ENCODE measurements at places on chromosomes 12 and 14.

DNA sequence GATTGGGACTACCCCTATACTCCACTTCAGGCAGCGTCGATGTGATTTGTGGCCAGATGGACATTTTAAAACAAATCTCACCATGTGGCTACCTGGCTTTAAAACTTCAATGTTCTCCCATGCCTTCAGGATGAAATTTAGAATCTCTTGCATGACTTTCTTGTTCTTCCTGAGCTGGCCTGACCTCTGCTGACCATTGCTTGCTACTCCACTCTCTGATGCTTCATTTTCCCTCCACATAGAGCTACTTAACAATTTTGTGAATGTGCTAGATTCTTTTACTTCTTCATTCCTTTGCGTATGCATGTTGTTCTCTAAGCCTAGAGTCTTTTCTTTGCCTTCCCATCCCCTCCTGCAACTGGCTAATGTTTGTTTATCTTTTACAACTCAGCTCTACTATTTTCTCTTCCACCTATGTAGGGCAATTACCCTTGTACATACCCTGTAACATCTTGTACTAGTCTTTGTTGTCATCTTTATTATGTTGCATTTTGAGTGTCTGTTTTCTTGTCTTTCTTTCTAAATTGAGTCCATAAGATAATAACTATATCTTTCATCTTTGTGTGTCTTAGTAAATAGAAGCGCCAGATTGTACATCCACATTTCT, 41.2 kb downstream of the YLPM1 start:
- DNase-seq, result no peak

GRCh38 chr12:55849616-55850343, 7.0 kb upstream of the MMP19 start:
- no peak for DNase-seq

DNA sequence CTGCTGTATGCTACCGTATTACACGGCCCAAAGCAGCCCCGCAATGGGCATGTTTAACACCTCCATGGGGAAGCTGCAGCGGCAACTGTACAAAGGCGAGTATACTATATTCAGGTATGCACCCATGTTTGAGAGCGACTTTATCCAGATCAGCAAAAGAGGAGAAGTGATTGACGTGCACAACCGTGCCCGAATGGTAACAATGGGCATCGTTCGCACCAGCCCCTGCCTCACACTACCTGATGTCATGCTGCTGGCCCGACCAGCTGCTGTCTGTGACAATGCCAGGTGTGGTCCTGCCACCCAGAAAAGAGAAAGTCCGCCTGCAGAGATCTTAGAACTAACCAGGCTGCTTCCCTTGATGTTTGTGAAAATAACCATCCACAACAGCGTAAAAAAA, 630 bp downstream of the GARIN6 start:
- no peak for DNase-seq

GRCh38 chr12:79378496-79378895, 312.3 kb downstream of the PAWR start:
- DNase-seq, result no peak

GRCh38 chr14:73780391-73780790, 66.2 kb upstream of the PNMA1 start:
- no peak for DNase-seq

DNA sequence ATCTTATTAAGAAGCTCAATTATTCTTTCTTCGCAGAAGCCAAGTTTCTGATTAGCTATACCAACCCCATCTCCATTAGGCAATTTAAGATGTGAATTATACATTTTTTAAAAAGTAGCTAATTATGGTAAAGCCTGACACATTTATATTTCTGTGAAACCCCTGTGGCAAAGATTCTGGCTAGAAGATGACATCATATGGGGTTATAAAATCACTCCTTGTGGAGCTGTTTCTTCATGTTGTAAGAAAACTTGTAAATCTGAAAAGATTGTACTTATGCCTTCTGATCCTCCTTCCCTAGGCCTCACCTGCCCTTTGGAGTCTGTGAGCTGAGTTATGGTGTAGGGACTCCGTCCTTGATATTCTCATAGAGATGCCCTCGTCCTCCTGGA, 78.1 kb downstream of the CHST11 start:
- DNase-seq, result no peak

GRCh38 chr12:95017482-95017881, 14.0 kb upstream of the NDUFA12 start:
- DNase-seq, result no peak

GRCh38 chr12:124311292-124312109, 16.6 kb downstream of the RFLNA start:
- no peak for DNase-seq

GRCh38 chr12:93514853-93515252, 47.5 kb downstream of the MRPL42 start:
- DNase-seq, result no peak

DNA sequence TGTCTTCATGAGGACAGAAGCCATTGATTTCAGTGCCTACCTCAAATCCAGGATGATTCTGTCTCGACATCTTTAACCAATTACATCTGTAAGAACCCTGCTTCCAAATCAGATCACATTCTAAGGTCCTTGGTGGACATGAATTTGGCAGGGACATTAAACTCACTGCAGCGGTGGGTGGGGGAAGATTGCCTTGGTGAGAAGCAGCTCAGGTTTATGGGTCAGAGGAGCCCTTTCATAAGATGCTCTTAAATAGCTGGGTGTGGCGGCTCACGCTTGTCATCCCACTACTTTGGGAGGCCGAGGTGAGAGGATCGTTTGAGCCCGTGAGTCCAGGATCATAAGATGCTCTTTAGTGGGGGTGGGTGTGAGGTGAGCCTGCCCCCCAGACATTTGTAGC, 42.9 kb downstream of the ELK3 start:
- no peak for DNase-seq

- no peak for DNase-seq
Measured at GRCh38 chr12:52352951-52353350, 14.3 kb downstream of the KRT85 start.

GRCh38 chr12:103520686-103521215, 25.0 kb upstream of the C12orf42 start:
- no peak for DNase-seq

DNA sequence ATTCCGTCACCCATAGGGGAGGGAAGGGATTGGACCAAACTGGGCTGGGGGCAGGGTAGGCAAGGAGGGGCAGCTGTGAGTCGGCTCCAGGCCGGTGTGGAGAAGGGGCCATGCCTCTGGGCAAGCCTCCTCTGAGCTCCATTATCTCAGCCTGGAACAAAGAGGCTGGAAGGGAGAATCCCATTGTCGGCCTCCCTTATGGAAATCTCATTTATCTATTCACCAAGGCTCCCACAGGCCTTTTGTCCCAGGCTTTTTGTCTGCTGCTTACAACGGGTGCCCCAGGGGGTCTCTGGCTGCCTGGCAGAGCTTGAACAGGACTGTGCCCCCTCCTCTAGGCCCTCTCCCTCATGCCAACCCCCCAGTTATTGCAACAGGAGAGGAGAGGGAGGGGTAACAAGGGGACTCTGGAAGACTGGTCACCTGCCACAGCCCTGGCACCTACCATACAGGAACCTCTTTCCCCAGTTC, 19.5 kb downstream of the FIGNL2 start:
- no peak for DNase-seq

DNA sequence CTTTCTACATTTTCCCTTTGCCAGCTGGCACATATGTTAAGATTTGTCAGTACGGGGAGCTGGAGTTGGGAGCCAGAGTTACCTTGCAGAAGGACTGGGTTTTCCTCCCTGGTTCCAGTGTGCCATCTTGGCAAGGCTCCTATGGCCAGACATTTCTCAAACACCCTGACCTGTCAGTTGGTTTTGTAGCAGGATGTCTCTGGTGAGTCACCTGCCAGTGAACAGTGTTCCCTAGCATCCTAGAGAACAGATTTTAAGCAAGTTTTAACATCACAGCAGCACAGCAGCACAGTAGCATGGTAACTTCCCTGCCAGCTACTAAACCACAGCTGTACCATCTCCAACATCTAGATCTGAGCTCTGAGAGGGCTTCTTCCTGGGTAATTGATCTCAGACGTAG, 26.2 kb upstream of the KTN1 start:
- DNase-seq, result no peak

DNA sequence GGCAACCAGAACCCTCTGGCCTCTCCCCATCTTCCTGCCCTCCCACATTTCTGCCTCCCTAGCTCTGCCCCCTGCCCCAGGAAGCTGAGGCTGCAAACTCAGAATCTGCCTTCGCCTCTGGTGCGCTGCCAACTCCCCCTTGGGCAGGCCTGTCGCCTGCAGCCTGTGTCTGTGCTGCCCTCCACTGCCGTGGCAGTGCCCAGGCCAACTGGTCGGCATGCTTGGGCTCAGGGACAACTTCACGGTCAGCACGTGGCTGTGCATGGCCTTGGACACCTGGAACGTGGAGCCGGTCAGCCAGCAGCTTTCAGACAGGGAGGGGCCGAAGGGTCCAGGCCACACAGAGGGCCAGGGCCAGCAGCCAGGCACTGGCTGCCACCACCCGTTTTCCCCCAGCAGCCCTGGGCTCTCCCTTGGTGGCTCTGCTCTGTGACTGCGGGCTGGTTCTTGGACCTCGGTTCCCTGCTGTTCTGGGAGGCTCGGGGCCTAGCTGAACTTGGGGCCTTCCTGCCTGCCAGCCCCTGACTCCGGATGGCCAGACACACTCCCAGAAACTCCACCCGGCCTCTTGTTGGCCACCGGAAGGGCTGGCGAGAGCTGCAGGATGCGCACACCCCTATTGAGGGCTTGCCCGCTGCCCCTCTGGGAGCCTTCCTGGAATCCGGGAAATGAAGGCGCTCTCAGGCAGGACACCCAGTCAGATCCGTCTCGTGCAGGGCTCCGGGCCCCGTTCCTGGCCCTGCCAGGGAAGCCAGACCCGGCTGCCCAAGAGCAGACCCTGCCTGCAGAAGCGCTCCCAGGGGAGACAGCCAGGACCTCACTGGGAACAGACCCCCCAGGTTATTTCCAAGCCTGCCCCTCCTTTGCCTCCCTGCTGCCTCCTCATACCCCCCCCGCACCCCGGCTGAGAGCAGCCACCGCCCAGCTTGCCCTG, 34.2 kb upstream of the PPP1R13B start:
- no peak for DNase-seq

GRCh38 chr12:51792417-51792816, 56.1 kb downstream of the FIGNL2 start:
- DNase-seq, result no peak

DNA sequence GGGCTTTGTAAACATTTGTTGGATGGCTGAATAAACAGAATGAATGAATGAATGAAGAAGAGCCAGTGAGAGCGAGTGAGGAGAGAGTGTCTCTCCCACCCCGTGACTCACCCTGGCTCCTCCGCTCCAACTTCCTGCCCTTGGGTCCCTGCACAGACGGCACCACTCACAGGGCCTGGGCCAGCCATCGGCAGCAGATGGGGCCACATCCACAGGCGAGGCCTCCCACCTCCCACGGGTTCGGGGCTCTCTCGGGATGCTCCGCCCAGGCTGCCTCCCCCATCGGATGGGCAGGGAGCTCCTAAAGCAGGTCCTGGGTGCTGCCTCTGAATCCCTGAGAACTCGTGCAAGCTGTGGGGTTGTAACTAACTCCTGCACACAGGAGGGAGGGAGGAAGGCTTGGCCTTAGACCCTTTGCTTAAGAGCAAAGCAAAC, 41.3 kb downstream of the CCNK start:
- DNase-seq, result no peak

GRCh38 chr12:32726286-32726685, 29.4 kb downstream of the YARS2 start:
- no peak for DNase-seq

- DNase-seq, result no peak
Measured at GRCh38 chr14:24366721-24367513, 1.1 kb upstream of the NFATC4 start.

GRCh38 chr12:2456813-2457186, 338.0 kb upstream of the FKBP4 start:
- no peak for DNase-seq

DNA sequence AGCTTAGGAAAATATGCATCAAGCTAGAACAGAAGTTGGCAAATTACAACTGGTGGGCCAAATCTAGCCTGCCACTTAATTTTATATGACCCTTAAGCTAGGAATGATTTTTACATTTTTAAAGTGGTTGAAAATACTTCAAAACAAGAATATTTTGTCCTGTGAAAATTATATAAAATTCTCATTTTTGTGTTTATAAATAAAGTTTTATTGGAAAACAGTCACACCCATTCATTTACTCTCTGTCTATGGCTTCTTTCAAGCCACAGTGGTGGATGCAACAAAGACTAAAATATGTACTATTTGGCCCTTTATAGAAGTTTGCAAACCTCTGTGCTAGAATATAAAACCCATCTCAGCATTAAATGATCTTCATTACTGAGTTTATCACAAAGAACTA, 2.1 kb upstream of the ABCD2 start:
- no peak for DNase-seq

GRCh38 chr14:24798911-24799462, 165.0 kb upstream of the GZMB start:
- DNase-seq, result no peak

GRCh38 chr14:103889313-103890051, 38.8 kb upstream of the TDRD9 start:
- no peak for DNase-seq

DNA sequence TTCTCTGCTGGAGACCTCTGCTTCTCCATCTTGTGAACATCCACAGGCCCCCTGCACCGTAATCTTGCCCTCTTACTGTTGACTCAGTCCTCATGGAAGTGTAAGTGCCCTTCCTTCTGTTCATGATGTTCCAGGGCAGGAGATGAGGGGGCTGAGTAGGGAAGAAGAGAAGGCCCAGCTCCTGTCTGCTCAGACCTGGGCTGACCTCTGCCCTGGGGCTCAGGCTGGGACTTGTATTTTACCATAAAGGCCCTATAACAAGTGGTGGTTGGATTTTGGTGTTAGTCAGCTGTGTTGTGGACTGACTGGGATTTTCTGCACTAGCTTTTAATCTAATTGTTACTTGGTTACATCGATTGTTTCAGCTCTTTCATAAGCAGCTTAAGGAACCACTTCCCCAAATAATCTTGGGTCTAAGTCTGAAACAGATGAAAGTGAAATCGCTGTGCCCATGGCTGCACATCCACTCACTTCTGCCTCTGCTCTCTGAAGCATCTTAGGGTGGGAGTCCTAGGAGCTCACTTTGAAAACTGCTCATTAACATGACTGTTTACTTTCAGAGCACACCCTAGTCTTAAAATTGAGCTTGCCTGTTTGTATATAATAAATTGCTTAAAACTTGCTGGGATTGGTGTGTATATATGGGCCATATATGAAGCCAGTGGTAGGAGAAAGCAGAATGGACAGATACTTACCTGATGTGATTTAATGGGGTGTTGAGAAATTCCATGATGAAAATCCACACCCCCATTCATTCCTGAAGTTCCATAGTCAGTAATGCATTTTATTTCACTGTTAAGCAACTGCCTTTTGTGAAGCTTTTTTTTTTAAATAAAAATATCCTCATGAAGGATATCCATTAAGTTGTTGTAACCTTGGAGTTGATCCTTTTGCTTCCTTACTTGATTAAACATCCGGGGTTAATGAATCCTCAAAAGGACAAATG, 17.7 kb downstream of the C12orf71 start:
- DNase-seq, result no peak

GRCh38 chr14:24279301-24280186, 8.1 kb upstream of the RABGGTA start:
- no peak for DNase-seq

- DNase-seq, result no peak
Measured at GRCh38 chr14:90616313-90616712, 199.9 kb downstream of the TTC7B start.
